ENCODE measurements at places on chromosomes 2 and 18.

- no peak for DNase-seq
These were observed 18.3 kb downstream of the DNPEP start for GRCh38 chr2:219369447-219369861.

DNA sequence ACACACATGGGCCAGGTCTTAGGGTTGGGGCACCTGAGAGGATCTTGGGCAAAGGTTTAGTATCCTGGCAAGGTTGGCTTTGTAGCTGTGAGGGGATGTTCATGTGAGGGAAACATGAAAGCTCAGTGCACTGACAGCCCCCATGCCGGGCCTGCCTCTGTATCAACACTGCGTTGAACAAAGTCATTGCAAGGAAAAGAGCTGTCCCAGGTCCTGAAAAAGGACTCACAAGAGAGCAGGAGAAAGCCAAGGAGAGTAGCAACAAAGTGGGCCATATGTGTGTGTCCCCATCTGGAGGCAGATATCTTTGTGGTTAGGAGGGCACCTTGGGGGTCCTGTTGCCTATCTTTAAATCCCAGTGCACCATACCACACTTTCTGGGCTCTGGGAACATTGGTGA is 237.8 kb upstream of the THSD7B start:
- no peak for DNase-seq

DNA sequence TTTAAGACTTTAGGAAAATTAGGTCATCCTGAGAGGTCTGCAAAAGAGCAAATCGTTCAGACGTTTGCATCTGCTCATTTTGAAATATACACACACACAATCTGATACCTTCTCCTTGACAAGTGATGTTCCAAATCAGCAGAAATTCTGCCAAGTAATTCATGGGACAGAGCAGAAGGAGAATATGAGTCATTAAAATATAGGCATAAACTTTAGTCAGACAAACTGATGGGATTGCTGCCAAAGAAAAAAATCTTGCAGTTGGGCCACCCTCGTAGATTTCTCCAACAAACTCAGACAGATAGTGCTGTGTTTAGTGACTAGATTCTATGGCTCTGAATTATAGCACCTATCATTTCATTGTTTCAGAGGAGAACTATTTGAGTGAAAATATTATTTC is 336.3 kb downstream of the NYAP2 start:
- DNase-seq, result no peak

DNA sequence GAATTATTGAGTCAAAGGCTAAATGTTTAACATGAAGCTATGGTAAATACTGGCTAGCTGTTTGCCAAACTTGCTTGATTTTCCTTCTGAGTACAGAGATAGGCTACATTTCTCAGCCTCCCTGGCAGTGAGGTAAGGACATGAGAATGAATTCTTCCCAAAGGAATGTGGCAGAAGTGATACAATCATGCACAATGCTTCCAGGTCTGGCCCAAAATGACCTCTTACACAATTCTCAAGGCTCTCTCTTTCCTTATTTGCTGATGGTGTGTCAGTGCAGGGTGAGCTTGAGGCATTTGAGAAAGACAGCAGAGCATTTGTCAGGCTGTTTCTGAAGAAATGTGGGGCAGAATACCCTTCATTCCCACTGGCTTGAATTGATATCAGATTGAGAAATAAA is 95.6 kb upstream of the NABP1 start:
- DNase-seq, result no peak

GRCh38 chr2:230140667-230141066 is 71.9 kb upstream of the SLC16A14 start:
- DNase-seq, result no peak

- peak; percentile 58 for DNase-seq
These were observed 633.2 kb upstream of the PKDCC start for GRCh38 chr2:41414486-41415230.

DNA sequence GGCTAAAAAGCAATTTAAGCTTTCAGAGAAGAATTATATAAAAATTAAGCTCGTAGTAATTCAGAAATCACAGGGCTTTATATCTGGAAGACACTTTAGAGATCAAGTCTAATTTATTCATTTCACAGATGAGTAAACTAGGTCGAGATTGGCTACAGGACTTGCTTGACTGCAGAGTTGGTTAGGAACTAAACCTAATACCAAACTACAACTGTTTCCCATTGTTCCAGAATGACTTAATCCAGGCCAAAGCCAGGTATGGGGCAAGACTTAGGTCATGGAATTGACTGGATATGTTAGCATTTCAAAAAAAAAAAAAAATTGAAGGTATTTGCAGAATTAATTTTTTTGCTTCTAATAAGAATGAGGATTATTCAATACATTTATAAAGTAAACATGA is 146.1 kb downstream of the RIT2 start:
- no peak for DNase-seq

GRCh38 chr2:6392966-6393365 is 472.7 kb downstream of the CMPK2 start:
- no peak for DNase-seq

- no peak for DNase-seq
These were observed 1.5 kb downstream of the CACNB4 start for GRCh38 chr2:152097290-152097800.

DNA sequence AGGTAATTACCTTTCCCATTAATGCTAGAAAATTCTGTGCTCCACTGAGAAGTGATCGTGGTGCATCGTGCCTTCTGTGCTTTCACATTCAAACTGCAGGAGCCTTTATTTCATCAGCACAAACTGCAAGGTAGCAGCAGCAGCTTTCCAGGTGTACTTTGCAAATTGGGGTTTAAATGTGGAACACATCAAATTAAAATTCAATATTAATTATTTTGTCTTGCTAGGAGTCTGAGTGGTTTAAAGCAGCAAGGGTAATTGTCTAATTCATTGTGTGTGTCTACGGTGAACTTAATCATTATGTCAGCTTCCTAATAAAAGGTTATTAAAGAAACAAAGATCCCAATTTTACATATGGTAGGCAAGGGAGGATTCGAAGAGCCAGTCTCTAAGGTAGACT is 180.8 kb upstream of the ATP5MC3 start:
- DNase-seq, result no peak

DNA sequence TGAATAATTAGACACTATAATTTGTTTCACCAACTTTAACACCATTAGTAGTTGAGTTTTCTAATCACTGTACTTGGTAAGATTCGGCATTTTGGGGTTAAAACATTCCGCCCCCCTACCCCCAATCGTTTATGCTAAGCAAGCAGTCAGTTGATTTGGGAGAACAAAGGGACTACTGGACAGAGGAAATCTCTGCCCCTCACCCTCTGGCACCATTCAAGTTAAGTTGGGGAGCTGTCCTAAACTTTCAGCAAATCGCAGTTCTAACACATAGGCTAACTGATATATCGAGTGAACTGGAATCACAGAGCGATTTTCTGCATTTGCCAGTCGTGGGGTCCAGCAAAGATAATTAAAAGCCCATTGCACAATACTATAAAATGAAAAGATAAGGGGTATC is 5.6 kb downstream of the KLF7 start:
- no peak for DNase-seq

DNA sequence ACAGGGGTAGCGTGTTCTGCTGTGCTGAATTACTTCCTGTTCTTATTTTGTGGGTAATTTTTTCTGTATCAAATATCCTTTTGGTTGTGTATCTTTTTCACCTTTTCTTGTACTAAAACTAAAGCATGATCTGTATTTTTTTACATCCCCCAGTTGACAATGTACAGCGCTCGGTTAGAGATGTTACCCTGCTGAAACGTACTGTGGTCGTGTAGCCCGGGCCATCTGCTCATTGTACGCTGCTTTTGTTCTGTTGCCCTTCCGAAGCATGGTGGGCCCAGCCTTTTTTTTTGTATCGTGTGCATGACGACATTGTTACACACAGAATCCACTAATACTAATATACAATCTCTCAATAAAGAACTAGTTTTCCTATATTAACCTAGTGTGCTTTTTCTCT is 233.1 kb downstream of the HAUS1 start:
- DNase-seq, result no peak

DNA sequence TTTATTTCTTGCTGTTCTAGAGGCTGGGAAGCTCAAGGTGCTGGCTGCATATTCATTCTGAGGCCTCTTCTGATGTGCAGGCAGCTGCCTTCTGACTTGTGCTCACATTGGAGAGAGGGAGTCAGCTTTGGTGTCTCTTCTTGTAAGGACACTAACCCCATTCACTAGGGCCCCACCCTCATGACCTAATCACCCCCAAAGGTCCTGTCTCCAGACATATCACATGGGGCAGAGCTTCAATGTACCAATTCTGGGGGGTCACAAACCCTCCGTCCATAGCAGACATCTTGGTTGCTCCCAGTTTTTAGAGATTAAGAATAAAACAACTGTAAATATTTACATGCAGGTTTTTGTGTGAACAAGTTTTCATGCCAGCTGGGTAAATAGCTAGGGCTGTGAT is 109.1 kb downstream of the RTP5 start:
- no peak for DNase-seq

DNA sequence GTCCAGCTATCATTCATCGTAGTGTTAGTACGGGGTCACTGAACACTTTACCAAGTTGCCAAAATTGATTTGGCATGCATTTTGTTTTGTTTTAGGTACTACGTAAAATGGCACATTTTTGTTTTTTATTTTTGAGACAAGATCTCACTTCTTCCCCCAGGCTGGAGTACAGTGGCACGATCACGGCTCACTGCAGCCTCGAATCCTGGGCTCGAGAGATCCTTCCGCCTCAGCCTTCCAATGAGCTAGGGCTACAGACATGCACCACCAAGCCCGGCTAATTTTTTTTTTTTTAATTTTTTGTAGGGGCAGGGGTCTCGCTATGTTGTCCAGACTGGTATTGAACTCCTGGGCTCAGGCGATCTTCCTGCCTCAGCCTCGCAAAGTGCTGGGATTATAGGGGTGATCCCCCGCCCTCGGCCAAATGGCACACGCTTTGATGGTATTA is 786 bp downstream of the TAF1B start:
- DNase-seq, result no peak

DNA sequence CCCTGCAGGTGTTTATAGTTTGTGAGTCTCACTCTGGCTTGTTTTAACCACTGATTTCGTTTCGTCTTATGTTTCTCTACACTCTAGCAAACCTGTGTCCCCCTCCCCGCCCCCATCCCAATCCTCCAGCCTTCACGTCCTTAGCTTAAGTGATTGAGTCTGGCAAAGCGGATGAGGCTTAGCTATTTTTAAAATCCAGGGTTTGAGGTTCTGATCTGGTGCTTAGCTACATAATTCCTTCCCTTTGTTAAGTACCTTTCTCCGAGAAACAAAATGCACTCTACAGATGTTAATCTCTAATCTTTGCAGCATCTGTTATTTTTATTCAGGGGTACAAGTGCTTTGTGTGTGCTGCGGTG is 7.8 kb downstream of the AGAP1 start:
- DNase-seq, result no peak

- DNase-seq, result no peak
These were observed 170.0 kb upstream of the ATP5MC3 start for GRCh38 chr2:175351512-175351911.

DNA sequence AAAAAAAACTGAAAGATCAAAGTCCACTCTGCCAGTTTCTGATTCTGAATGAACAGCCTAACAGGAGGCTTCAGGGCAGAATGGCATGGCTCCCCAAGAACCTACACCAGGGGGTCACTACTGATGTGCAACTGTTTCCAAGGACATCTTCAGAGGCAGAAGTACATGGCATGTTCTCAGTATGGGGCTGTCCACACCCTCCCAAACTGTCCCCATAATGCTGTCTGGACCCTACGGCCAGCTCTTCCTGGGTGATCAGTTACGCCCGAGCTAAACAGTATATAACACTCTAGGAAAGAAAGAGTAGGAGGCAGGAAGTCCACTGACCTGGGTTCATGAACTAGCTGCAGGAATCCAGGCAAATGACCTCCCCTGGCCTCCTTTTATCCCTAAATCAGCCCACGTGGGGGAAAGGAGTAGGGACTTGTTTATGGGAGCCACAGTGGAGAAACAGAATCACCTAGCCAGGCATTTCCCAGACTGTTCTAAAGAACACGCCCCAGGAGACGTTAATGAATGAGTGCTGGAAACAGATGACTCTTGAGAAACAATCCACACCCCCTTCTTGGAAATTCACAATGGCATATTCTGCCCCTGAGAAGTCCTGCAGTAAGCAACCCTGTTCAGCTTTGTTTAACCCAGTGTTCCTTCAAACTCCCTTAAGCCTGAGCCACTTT is 2.5 kb downstream of the TMBIM1 start:
- no peak for DNase-seq

GRCh38 chr2:212448698-212449097 is 89.9 kb downstream of the ERBB4 start:
- DNase-seq, result no peak

DNA sequence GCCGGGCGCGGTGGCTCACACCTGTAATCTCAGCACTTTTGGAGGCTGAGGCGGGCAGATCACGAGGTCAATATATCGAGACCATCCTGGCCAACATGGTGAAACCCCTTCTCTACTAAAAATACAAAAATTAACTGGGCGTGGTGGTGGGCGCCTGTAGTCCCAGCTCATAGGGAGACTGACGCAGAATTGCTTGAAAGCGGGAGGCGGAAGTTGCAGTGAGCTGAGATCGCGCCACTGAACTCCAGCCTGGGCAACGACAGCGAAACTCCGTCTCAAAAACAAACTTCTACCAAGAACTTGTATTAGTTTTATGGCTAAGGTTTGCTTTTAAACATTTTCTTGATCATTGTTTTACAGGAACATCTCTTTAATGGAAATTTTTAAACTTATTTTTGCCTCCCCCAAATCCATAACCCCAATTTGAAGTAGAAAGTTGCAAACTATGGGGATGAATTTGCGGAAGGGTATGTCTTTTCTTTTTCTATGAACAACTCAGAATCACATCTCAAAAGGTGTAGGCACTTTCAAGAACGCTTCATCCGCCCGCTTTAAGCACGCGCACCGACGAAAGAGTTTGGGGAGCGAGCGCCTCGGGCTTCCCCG is 46.8 kb upstream of the PTMA start:
- DNase-seq, result no peak

- DNase-seq, result no peak
These were observed 101.1 kb upstream of the LPIN2 start for GRCh38 chr18:3114026-3114425.

DNA sequence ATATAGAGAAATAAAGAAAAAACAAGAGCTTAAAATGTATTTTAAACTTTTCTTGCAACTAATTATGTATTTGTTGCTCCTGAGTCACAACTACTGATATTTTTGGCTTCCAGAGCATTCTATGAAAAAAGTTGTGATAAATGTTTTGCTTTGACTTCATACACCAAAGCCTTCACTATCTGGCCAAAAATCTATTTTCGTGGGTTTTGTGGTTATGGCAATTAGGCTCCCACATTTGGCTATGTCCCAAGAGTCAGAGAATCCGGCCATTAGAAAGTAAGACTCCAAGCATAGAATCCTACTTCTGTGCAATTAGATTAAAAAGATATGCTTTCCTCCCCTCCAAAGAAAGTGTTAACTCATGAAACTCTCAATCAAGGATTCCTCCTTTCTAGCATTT is 1456.1 kb upstream of the ACVR2A start:
- no peak for DNase-seq

All from COR-L47 (cell line).